ENCODE measurements at places on chromosomes 4 and X. TPM values are rescaled to one million over a fixed set of nuclear protein-coding genes. Genes with fewer than 3 reads are reported as not detected.

DNA sequence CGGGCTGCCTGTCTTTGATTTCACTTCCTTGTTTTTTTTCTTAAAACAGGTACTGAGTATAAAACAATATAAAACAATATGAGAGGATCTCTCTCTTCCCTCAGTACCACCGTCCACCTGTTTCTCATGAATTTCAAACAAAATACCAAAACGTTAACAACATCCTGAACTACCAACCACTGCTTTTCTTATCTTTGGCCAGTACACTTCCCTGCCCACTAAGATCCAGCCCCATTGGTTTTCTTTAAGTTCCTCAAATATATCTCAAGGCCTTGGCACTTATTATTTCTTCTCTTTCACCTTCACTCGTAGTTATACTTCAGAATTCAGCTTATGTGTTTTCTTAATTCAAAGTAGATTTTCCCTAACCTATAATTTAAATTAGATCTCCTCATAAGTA lies 370.2 kb upstream of the GRIA3 start:
- DNase-seq = no peak

GRCh38 chrX:23554304-23554703 lies 113.0 kb upstream of the PRDX4 start:
- DNase-seq = no peak

DNA sequence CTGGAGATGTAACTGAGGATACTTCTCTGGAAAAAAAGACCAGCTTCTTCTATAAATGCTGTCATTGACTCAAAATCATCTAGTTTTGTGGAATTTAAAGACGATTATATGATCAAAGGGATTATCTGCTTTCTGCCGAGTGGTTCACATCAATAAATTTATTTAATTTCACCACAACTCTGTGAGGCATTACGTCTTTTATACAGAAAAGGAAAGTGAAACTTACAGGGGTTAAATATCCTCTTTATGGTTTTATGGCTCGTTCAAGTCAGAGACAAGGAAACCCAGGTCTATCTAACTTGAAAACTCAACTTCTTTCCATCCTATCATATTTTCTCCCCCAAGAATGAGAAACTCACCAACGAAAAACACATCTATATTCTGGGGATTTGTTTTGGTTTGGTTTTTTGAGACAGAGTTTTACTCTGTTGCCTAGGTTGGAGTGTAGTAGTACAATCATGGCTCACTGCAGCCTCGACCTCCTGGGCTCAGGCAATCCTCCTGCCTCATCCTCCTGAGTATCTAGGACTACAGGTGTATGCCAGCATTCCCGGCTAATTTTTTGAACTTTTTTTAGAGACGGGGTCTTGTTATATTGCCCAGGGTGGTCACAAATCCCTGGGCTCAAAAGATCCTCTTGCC lies 377.9 kb upstream of the EMCN start:
- no peak for DNase-seq

Gene ARL13A
- not detected for total RNA-seq
